ENCODE measurements at places on chromosomes 4 and X.

DNA sequence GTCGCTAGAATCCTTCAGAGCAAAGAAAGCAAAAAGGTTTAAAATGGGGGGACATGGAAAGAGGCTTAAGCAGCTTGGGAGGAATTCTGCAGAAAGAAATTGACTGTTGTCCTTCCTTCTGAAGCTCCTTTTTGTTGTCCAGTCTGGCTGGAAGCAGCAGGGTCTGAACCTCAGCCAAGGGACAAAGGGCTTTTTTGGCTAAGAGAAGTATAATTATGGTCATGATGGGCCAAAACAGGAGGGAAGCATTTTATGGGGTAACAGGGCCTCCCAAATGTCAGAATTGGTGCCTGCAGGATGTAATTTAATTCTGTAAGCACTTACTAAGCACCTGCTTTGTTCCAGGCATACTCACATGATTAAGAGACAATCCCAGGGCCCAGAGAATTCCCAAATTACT lies 74.2 kb upstream of the CPEB2 start:
- no peak for DNase-seq

GRCh38 chr4:151485541-151486131 lies 76.7 kb downstream of the FHIP1A start:
- DNase-seq: no peak

DNA sequence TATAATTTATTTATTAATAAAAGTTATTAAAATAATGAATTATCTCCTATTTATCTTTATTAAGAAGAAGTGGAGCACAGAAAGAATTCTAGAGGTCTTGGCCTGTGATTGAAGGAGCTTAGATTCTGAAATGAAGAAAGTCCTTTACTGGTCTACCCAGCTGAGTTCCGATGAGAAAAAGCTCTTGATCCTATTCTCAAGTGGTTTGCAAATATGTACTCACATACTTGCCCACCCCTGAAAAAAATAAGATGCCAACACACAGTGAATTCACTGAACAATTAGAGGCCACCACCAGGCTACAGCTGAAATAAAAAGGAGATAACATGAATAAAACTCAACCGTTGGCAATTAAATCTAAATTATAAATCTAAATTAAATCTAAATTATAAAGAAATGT lies 253.4 kb downstream of the MAPK10 start:
- DNase-seq: no peak

GRCh38 chr4:107939307-107939706 lies 8.0 kb downstream of the CYP2U1 start:
- peak; percentile 55 for DNase-seq

DNA sequence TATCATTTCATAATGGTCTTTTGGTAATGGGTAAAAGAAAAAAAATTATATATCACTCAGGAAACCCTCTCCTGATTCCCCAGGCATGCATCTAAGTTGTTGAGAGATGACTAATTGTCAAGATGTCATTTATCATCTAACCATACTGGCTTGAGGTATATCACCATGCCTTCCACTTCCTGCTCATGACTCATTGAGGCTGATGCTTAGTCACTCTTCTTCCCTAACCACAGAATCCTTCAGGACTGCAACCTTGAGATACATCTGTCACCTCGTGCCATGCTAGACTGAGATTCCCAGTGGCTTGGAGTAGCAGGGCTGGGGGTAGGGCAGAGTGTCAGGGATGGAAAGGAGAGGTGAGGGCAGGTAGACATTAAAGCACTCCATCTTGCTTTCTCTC lies 782.5 kb upstream of the INTU start:
- peak; percentile 99 for DNase-seq

DNA sequence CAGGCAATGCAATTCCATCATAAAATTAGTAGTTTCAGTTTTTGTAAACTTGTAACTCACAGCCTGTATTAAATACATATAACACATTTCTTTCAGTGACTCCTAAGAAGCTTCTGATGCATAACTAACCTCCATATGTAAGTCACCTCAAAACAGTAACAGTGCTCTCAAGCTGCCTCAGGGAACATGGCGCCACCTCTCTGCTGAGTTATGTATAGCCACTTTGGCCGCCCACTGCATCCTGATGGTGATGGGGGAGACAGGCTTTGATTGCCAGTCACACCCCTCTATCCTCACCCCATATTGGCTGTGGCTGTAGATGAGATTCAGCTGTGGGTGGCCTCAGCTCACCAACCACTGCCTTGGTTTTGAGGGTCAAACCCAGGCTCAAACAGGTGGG lies 54.3 kb downstream of the LRBA start:
- DNase-seq: no peak

- DNase-seq: no peak
Measured at GRCh38 chrX:136765821-136766356, 14.8 kb downstream of the ARHGEF6 start.

- no peak for DNase-seq
Measured at GRCh38 chrX:69101683-69102251, 63.5 kb downstream of the PJA1 start.

DNA sequence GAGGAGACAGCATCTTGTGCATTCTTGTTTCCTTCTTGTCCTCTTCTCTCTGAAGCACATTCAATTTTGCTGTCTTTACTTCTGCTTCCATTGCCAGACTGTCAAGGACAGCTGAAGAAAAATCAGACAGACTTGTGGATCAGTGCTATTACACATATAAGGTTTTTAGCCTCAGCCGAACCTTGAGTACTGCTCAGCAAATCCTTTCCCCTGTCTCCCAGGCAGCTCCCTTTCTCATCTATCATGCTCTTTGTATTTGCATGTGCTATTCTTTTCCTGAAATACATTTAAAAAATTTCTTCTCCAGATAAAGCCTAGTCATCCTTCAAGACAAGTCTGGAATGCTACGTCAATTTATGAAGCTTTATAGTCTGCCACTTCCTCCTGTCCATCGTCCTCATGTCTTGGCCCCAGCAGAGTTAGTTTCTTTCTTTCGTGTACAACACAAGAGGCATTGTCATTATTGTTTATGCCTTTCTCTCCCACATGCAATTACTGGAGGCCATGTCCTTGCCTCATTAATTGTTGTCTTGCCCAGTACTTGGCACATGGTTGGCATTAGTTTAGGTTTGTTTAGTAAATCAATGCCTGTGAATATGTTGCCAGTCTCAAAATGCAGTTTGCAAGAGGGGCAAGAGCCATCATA lies 45.1 kb downstream of the ADGRL3 start:
- DNase-seq: no peak

GRCh38 chrX:11097933-11098332 lies 13.2 kb upstream of the HCCS start:
- DNase-seq: no peak

DNA sequence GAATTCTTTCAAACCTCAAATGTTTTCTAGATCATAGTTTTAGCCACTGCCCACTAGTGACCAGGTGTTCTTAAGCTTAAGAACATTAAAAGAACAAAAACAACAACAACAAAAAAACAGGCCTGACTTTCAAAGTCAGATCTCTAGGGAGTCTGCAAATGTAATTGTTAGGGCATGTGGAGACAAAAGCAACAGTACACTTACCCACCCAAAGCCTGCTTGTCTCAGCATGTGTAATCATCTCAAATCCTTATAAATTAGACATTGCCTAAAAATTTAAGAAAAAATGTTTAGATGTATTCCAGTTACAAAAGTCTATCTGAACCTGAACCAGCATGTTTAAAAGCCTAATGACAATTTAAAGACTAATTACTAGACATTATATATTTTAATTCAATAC lies 79.9 kb downstream of the SLC7A11 start:
- DNase-seq: no peak

DNA sequence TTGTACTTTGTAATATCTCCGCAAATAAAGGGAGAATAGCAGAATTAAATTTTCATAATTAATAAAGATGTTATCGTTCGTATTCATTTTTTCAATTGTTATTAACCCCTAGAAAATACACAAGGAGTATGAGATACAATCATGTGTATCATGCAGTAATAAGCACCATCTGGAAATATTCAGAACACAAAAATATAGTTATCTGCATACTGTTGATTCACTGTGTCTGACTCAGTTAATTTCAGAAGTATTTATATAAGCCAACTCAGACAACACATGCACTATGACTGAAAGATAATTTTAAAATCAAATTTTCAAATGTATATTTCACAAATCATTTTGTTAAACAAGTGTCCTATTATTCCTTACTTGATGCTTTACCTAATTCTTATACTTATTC lies 1954.8 kb downstream of the ARAP2 start:
- DNase-seq: peak; percentile 11

GRCh38 chrX:80550722-80551121 lies 130.5 kb downstream of the TENT5D start:
- DNase-seq: no peak

DNA sequence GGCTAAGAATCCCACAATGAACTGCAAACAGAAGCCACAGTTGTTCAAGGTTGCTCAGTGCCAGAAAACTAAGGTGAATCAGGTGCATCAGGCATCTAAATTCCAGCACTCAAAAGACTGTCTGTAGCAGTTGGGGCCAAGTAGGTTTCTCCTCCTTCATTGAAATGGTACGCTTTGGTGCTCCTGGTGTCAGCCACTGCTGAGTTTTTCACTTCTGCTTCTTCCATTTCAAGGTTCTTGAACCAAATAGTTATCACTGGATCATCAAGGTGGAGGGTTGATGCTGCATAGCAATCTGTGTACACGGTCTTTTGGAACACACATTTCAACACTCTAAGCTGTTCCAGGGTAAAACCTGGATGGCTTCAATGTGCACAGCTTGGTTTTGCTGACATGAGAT lies 74.4 kb downstream of the TMA16 start:
- no peak for DNase-seq

- DNase-seq: no peak
Measured at GRCh38 chrX:110938977-110939732, 143.5 kb upstream of the CHRDL1 start.

DNA sequence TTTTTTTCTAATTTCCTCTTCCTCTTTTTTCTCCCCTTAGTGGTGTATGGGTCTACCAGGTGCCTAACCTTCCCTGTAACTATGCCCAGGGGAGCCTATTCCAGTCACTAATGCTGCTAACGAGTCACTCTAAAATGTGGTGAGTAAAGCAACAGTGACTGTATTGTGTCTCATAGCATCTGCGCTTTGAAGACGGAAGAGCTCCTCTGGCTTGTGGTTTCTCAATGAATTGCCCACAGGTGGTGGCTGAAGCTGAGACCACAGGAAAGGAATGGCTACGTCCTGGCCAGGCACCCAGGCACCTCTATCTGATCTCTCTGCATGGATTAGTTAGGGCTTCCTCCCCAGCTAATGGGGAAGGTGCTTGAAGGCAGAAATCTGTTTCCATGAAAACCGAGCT lies 763.5 kb upstream of the FRG1 start:
- peak; percentile 32 for DNase-seq

- no peak for DNase-seq
Measured at GRCh38 chr4:184821242-184821641, 4.5 kb downstream of the ACSL1 start.

GRCh38 chr4:38774181-38774955 lies 8.4 kb downstream of the TLR10 start:
- DNase-seq: no peak

GRCh38 chr4:142373610-142374009 lies 472.5 kb downstream of the INPP4B start:
- DNase-seq: peak; percentile 35

DNA sequence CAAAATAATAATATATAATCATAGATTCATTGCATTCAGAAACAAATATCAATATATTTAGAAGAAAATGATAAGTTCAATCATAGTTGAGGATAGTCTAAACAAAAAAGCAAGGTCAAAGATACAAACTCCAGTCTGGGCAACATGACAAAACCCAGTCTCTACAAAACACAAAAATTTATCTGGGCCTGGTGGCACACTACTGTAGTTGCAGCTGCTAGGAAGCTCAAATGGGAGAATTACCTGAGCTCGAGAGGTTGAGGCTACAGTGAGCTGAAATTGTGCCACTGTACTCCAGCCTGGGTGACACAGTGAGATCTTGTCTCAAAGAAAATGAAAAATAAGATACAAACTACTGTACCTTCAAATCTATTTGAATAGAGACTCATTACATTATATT lies 52.7 kb upstream of the ANXA10 start:
- no peak for DNase-seq

GRCh38 chrX:132648895-132649294 lies 160.1 kb upstream of the MBNL3 start:
- peak; percentile 83 for DNase-seq

GRCh38 chr4:75714011-75714410 lies 10.4 kb upstream of the USO1 start:
- peak; percentile 54 for DNase-seq

GRCh38 chrX:123215397-123216089 lies 31.5 kb downstream of the GRIA3 start:
- DNase-seq: peak; percentile 5

DNA sequence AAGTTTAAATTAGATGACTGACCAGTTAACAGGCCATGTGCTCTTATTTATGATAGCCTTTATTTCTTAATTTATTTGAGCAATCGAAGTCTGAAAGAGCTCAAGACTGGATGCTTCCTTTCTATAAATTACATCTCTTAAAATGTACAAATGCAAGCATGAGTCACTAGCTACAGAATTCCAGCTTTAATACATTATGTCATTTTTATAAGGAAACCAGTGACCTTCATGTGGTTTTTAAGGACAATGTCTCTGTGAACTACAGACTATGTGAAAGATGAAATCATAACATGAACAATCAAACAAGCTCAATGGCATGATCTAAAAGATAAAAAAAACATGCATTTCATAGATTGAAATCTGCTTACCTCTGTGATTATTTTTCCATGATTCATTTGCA lies 15.4 kb downstream of the HTR2C start:
- DNase-seq: peak; percentile 4

DNA sequence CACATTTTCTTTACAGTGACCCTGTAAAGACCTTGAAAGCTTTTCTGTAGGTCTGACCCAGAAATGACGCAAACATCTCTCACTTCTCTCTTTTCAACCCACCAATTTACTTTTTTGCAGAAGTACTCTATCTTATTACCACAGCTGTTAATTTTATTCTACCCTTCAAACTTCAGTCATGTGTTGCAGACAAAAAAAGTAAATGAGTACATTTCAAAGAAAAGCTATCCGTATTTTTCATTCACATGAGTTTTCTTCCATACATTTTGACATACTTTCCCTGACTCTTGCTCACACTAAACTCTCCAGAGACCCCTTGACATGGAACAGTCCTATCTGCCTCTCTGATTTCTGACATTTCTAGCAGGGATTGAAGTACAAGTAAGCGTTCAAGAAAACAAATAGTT lies 51.7 kb downstream of the SLC7A11 start:
- no peak for DNase-seq

DNA sequence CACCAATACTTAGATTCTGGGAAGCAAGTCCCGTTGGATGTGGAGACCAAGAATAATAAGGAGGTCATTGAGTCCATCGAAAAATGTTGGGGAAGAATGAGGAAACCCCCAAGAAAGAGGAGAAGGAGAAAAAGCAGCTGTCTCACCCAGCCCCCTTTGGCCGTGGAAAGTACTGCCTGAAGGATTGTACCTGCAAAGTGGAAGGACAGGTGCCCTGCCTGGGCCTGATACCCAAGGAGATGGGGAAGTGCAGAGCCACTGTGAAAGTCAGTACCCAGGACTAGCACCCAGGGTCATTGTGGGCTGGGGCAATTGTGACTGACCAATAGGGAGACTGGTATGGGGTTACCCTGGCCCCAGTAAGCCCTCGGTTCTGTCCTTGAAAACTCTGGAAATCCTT lies 13.8 kb upstream of the CFAP299 start:
- DNase-seq: no peak

Data from fibroblast of skin of right quadriceps (primary cell).